ENCODE measurements at places on chromosomes 11 and 22. TPM values are rescaled to one million over a fixed set of nuclear protein-coding genes. Genes with fewer than 3 reads are reported as not detected.
A peak's percentile ranks its signal among the peaks of the same experiment; 100 is the strongest.

ANO1 gene
- 0.41 TPM for total RNA-seq

DNA sequence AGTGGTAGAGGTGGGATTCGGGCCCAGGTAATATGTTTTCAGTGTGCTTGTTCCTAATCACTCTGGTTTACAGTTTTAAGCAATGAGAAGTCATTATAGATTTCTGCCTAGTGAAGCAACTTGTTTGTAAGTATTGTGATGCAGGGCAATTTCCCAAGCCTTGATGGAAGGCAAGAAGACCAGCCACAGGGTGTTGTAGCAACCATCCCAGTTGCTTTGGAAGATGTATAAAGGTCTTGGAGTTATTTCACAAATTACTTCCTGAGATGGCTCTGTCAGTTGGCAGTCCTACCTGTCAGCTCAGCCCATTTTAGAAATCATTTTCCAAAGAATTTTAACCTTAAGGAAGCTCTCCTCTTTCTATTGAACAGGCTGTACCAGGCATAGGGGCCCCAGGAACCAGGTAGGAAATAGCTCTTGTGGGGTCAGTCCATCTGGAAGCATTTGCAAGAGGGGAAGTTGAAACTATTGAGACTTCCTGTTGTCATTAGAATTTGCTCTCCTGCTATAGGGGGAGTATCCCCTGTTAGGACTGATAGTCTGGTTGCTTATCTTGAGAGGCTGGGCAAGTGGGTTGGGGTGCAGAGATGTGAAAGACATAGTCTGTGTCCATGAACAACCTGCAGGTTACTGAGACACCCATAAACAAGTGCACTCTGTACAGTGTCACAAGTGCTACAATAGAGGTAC lies 47.9 kb downstream of the STIM1 start:
- no peak for DNase-seq

DNA sequence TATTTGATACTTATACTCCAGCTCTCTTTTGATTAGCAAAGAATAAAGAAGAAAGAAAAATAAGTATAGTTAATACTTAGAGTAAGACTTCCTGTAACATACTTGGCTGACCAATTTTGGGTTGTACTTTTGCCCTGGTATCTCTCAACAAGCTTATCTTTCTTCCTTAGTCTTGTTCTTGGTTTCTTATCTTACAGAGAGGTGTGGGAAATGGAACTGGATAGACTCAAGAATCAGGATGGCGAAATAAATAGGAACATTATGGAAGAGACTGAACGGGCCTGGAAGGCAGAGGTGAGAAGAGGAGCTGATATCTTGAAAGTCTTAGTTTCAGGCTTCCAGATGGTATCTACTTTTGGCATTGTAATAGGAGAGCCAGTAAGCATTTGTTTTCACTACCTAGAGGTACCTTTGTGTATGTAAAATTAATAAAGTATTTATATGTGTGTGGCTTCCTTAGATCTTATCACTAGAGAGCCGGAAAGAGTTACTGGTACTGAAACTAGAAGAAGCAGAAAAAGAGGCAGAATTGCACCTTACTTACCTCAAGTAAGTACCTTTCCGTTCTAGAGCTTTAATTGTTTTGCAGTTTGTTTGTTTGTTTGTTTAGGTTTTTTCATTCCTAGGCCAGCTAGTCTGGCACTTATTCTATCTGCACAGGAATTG lies 11.3 kb upstream of the BACE1-AS start:
- no peak for DNase-seq

- DNase-seq: no peak
Measured at GRCh38 chr11:58580311-58580710, 1.4 kb downstream of the ZFP91 start.

DNA sequence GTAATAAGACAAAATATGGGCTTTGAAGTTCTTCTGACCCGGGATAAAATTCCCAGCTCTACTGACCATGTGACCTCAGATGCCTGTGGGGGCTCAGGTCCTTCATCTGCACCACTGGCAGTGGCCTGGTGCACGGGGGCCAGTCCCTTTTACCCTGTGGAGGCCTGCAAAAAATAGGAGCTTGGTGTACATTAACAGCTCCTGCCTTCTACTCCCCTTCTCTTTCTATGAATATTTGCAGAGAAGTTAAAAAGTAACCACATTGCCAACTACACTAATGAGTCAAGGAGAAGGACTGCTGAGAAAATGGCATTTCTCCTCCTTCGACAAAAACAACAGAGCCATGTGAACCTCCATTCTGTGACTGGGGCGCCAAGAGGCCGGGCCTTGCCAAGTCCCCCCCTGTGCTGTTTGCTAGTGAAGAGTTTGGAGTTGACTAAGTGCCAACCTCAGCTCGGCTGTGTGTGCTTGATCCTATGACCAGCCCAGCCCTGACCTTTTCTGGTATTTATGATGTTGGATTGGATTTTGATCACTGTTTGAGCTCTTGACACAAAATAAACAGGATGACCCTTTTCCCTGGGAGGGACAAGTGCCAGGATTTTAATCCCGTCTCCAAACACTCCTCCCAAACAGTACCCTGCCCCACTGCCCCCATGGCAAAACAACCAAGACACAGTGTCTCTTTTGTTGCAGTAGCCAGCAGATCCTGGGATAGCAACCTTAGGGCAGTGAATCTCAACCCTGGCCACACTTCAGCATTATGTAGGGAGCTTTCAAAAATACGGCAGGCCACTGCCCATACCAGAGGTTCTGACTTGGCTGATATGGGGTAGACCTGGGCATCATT lies 380.1 kb downstream of the LARGE1 start:
- DNase-seq: peak; percentile 40

DNA sequence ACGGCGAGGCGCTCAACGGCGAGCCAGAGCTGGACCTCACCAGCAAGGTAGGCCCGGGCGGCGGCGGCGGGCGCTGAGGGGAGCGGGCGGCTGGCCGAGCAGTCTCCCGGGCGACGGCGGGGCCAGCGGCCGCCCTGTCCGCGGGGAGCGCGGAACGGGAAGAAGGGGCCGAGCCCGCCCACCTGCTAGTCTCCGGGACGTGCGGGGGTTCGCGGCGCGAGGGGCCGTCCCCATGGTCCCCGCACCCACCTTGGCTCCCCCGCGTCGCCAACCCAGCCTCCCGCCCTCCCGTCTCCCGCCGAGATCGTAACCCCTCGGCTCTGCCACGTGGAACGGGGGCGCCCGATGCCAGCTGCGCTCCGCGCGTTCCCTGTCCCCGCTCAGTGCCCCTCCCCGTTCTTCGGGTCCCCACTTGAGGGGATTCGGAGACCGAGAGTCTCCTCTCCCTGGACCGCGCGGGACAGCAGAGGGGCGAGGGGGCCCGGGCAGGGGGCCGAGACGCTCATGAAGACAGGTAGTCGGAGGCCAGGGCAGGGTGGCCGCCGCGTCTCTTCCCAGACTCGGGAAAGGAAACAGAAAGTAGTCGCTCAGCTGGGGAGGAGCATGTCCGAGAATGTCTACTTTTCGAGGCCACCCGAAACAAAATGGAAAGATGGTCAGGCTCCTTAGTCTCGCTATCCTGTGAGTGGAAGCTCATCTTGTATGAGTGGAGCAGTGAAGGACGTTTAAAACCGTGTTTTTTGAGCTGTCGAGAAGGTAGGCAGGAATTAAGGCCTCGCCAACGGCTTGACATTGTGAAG lies 557 bp downstream of the GTPBP1 start:
- DNase-seq: peak; percentile 59

WNT7B gene
- total RNA-seq: 1.2 TPM

GRCh38 chr11:72600557-72600956 lies 73.7 kb downstream of the PDE2A start:
- DNase-seq: no peak

GRCh38 chr11:13668957-13669521 lies 571 bp downstream of the FAR1 start:
- DNase-seq: no peak

PGR gene
- total RNA-seq: under 0.01 TPM

- DNase-seq: no peak
Measured at GRCh38 chr11:106998916-106999188, 19.4 kb downstream of the GUCY1A2 start.

GRCh38 chr11:131328843-131329242 lies 41.6 kb upstream of the NTM start:
- no peak for DNase-seq

GRCh38 chr11:71329786-71330185 lies 77.4 kb upstream of the SHANK2 start:
- DNase-seq: no peak

IRAG1 gene
- total RNA-seq: 1.6 TPM

SCUBE2 gene
- 2.9 TPM for total RNA-seq

DNA sequence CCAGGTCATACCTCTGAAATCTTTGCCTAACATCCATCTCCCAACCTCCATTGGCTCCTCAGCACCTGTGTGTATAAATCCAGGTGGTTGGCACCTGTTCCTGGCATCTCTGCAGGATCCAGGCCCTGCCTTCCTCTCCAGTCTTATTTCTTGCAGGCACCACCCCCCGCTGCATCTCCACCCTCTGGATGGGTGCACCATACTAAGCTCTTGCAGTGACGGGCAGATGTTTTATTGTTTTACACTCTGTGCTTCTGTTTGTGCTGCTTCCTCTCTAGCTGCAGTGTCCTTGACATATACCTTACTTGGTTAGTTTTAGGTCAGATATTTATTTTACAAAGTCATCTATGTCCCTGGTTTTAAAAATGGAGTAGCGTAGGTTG lies 102.6 kb downstream of the TBC1D22A start:
- no peak for DNase-seq

GRCh38 chr11:59418156-59418555 lies 8.1 kb downstream of the OR5A2 start:
- no peak for DNase-seq

GRCh38 chr11:114159320-114159719 lies 99.8 kb downstream of the ZBTB16 start:
- no peak for DNase-seq

- no peak for DNase-seq
Measured at GRCh38 chr22:22390989-22391388, 117.6 kb downstream of the ZNF280B start.

- DNase-seq: no peak
Measured at GRCh38 chr11:23413057-23413456, 552.8 kb upstream of the CCDC179 start.

DNA sequence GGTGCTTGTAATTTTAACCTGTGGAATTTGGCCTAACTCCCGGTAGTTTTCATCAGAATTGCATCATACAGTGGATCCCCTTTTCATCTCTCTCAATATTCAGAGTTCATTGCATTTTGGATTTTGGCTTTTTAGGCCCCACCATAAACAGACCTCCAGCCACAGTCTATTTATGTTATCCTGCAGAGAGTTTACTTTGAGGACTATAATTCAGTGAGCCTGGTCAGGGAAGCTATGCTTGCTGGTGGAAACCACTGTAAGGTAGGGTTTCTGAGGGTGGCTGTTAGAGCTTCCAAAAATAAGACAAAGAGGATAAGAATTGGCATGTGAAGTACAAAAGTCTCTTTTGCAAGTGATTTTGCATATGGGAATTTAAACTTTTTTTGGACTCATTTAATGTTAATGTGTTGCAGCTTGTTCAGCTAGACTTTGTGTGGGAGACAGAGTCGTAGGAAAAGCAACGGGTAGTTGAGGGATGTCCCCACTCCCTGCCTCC lies 34.8 kb upstream of the DDI1 start:
- no peak for DNase-seq

GRCh38 chr11:109033627-109034338 lies 368.9 kb downstream of the DDX10 start:
- DNase-seq: no peak

DNA sequence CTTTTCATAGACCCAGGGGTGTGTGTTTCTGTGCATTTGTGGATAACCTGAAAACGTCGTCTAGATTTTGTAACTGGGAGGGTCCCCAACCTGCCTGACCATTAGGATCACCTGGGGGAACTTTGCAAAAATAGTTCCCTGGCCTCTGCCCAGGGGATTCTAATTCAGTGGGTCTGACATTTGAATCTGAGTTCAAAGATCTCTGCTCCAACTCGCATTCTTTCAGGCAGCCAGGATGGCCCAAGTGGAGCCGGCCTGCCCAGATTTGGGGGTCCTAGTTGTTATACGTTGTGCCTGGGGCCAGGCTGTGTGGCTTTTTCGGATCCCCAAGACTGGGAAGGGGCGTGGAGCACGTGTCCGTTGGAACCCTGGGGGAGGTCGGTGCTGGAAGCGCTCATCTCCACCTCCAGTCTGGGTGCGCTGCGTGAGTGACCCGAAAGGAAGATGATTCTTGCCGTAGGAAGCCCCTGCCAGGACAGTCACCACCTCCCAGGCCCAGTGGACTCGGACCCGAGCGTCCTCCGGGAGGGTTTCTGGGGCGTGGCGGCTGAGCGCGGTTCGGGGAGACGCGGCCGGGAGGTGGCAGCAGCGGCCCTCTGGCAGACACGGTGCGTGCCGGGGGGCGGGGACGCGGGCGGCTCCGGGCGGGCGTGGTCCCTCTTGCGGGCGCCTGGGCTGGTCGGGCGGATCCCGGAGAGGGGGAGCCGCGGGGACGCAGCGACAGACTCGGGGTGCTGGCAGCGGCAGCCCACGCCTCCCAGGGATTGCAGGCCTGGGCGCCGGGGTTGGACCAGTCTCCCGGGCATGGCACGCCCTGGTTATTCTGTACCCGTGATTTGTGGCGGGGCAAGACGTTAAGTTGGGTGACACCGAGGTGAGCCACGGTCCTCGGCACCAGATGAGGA lies 29.2 kb upstream of the PLET1 start:
- DNase-seq: peak; percentile 92

DNA sequence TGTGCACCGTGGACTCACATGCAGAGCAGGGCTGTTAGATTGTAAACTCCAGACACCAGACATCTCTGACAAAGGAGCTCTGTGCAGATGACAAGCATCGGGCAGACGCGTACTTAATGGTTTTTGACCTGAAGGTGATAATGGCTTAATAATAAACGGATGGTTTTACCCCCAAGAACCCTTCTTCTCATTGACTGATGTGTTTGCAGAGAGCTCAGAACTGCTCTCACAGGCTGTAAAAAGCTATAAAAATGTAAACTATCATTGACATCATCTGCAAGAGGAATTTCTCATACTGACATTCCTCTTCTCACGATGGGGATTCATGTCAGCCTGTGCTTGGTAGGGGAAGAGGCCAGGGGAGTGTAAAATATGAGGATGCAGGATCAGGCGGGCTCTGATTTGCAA lies 8.6 kb upstream of the ARHGAP8 start:
- DNase-seq: no peak

DNA sequence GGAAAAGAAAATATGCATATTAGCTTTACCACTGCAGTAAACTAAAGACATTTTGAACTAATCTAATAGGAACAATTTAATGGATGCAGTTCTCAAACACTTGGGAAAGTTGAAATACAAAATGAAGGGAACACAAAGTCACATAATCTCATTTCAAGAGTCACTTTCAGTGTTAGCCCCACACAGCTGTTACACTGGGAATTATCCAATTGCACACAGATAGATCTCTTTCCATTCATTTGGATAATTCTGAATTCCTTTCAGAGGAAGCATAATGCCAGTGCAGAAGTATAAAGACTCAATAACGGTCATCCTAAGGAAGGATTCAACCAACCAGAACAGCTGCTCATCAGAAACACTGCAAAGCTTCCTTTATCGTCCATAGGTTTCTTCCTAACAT lies 173.3 kb downstream of the GRIA4 start:
- DNase-seq: no peak

- DNase-seq: no peak
Measured at GRCh38 chr11:83140691-83141455, 16.1 kb upstream of the PCF11 start.

CATSPER1 gene
- not detected for total RNA-seq

- no peak for DNase-seq
Measured at GRCh38 chr11:9974375-9974774, 310.5 kb downstream of the SWAP70 start.

- DNase-seq: no peak
Measured at GRCh38 chr11:1148752-1149180, 9.0 kb upstream of the MUC5AC start.
